CD14-positive monocyte (primary cell): ENCODE measurements at places on chromosomes 4 and X.

DNA sequence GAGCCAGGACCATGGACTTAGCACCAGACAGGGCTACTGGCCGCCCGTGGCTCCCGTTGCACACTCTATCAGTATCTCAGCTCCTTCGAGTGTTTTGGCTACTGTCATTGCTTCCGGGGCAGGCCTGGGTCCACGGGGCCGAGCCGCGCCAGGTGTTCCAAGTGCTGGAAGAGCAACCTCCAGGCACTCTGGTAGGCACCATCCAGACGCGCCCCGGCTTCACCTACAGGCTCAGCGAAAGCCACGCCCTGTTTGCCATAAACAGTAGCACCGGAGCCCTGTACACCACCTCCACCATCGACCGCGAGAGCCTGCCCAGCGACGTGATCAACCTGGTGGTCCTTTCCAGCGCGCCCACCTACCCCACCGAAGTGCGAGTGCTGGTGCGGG is 1.6 kb downstream of the FAT4 start:
- no peak for DNase-seq

DNA sequence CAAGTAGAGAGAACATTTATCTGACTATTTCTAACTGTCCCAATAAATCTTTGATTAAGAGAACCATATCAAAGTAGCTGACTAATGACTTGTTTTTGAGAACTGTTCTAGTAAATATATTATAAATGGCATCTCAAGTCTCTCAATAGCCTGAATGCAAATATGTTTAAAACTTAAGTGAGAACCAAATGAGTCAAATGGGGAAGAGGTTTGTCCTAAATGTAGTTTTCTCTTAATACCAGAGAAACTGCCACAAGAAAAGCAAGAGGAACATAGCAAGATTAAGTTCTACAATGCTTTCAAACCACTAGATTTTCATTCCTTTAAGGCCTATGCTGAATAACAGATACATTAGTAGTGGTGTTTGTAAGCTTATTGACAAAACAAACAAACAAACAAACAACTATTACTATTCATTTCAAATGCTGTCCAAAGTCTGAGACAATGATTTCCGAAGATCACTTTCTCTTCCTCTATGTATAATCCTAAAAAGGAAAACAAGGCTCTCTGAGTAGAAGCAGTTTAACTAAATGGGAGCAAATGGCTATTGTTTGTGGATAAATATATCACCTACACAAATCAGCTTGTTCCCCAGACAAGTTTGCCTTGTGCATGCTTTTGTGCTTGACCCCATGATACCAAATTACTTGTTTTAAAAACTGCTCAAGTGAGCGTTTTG is 408.4 kb upstream of the EMCN start:
- no peak for DNase-seq

- DNase-seq, result no peak
Observed at GRCh38 chr4:110498420-110498819, 22.5 kb downstream of the ENPEP start.

DNA sequence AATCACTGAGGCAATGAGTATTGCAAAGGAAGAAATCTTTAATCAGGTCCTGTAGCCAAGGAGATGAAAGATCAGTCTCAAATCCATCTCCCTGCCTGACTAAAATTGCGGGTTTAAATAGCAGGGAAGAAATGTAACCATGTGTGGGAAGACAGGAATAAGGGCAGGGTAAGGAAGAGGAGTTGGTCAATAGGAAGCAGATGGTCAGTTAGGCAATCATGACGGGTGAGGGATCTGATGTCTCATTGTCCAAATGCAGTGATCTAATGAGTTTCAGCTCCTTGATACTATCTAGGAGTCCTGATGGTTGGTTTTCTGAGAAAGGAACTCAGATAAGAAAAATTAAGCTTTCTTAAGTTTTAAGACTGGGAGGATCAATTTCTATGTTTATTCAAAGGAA is 200.8 kb downstream of the SPATA18 start:
- no peak for DNase-seq

DNA sequence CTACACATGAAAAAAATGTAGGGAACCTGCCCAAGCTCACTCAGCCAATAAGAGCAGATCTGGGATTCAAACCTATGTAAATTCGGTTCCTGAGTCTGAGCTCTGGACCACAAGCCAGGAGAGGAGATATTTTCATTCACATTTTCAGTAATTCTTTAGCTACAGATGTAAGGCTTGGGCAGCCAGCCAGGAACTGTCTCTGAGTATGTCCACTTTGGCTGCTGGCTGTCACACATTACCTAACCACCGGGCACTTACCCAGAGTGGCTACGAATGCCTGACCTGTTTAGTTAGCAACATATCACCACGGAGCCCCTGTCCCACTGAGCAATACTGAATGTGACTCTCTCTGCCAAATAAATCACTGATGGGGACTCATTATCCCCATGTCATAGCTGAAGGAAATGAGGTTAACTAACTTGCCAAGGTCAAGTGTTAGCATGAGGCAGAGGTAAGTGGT is 15.3 kb downstream of the USP46 start:
- no peak for DNase-seq
